Skin of body (tissue), 3 donors: ENCODE measurements at places on chromosomes 2 and 18. TPM values are rescaled to one million over a fixed set of nuclear protein-coding genes. Genes with fewer than 3 reads are reported as not detected.

Gene CIB4
- not detected for total RNA-seq

DNA sequence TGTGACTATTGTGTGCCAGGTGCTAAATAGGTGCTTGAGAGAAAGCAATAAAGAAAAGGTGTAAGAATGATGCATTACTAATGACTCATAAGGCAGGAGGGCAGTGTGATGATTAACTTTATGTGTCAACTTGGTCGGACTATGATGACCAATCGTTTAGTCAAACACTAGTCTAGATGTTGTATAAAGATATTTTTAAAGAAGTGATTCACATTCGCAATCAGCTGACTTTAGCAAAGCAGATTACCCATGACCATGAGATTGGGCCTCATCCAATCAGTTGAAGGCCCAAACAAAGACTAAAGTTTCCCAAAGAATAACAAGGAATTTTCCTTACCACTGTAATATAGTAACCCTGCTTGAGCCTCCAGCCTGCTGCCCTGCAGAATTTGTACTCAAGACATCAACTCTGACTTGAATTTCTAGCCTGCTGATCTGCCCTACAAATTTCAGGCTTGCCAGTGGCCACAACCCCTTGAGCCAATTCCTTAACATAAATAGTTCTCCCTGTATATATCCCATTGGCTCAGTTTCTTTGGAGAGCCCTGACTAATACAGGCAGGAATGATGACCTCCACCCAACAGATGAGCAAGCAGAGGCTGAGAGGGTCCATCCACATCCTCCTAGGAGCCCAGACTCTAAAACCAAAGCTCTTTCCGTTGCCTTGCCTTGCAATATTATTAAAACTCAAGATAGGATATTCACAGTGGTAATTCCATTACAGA lies 132.6 kb downstream of the ACTR3 start:
- DNase-seq: no peak

GRCh38 chr2:27149570-27150405 lies 984 bp downstream of the TCF23 start:
- DNase-seq: no peak

- peak; percentile 83 for DNase-seq
Observed at GRCh38 chr2:237572021-237572741, 5.8 kb downstream of the PRLH start.
